ENCODE measurements at places on chromosomes 12 and 14.
A peak's percentile ranks its signal among the peaks of the same experiment; 100 is the strongest.

GRCh38 chr12:53995378-53996239, 4.4 kb upstream of the HOXC9 start:
- DNase-seq = no peak

DNA sequence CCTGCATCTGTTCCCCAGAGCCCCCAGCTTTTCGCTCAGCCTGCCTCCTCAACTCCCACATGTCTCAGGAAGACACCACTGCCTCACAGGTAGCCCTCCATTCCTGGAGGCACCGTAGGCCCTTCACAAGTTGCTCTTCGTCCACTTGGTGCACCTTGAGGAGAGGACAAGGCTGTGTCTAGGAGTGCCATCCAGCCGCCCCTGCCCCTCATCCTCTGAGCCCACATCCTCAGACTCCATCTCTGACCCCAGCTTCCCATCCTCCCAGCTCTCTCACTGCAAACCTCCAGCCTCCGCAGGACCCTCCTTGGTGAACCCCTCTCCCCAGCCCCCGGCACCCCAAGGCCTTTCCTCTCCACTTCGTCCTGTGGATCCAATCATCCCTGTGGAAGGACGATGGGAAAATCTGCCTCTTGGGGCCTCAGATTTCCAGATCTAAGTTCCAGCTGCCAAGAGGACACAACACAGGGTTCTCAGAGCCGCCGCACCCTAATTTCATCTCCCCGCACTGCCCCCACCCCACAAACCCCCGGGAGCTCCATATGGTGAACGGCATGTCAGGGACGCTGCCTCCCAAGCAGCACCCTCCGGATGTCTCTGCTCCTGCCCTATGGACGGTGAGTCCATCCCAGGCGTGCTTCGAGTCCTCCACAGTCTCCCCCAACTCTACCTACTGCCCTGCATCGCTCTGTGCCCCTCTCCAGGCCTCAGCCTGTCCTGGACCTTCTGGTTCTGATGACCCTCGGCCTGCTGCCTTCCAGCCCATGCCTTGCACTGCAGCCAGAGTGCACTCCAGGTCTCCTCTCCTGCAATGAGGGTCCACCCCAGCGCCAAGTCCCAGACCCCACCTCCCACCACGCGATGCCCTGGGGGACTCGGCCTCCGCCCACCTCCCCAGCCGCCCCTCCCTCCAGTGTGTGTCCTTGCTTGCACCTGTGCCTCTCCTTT, 314.1 kb upstream of the DIO3 start:
- DNase-seq = no peak

- no peak for DNase-seq
Measured at GRCh38 chr12:131946757-131947156, 3.0 kb upstream of the EP400 start.

DNA sequence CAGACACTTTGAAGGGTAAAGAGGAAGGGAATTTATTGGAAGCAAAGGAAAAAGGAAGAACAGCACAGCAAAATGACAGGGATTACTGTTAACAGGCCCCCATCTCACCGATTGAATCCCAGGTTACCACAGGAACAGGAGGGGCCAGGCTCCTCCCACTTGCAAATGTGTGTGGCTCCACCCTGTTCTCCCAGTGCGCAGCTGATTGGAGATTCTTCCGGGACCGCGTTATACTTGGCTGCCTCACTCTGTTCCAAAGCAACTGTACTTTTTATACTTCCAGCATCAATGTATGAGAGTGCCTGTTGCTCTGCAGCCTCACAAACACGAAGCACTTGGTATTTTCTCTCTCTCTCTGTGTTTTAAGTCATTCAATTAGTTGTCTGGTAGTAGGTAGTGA, 273.6 kb upstream of the MDGA2 start:
- DNase-seq = no peak

DNA sequence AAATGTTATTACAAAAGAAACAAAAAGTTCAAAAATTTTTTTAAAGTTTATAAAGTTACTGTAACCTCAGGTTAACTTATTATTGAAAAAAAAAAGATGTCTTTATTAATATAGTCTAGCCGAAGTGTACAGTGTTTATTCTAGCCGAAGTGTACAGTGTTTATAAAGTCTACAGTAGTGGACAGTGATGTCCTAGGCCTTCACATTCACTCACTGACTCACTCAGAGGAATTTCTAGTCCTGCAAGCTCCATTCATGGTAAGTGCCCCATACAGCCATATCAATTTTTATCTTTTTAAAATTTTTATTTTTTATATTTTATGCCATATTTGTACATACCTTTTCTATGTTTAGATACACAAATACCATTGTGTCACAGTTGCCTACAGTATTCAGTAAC, 10.4 kb downstream of the ATG2B start:
- DNase-seq = no peak

- DNase-seq = no peak
Measured at GRCh38 chr12:86838711-86839110, 582.5 kb upstream of the MGAT4C start.

DNA sequence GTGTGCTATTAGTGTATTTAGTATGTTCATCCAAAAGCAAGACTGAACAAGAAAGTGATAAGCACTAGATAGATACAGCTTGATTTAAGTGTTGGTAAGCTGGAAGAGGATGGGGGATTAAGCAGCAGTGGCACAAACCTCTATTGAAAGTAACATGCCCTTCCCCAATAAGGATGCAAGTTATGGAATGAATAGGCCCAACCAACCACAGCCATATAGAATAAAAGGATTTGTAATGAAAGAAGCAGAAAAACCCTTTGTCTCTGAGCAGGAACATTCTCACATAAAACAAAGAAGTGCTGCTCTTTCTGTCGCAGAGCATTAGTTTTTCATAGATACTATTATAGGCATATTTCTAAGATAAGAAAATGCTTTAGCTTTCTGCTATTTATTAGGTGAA, 310.7 kb downstream of the IPO8 start:
- no peak for DNase-seq

GRCh38 chr12:70402597-70402996, 36.5 kb downstream of the KCNMB4 start:
- DNase-seq = no peak

- DNase-seq = no peak
Measured at GRCh38 chr14:56760164-56760914, 49.9 kb downstream of the OTX2 start.

GRCh38 chr14:49438256-49438770, 147.9 kb downstream of the RPS29 start:
- no peak for DNase-seq

DNA sequence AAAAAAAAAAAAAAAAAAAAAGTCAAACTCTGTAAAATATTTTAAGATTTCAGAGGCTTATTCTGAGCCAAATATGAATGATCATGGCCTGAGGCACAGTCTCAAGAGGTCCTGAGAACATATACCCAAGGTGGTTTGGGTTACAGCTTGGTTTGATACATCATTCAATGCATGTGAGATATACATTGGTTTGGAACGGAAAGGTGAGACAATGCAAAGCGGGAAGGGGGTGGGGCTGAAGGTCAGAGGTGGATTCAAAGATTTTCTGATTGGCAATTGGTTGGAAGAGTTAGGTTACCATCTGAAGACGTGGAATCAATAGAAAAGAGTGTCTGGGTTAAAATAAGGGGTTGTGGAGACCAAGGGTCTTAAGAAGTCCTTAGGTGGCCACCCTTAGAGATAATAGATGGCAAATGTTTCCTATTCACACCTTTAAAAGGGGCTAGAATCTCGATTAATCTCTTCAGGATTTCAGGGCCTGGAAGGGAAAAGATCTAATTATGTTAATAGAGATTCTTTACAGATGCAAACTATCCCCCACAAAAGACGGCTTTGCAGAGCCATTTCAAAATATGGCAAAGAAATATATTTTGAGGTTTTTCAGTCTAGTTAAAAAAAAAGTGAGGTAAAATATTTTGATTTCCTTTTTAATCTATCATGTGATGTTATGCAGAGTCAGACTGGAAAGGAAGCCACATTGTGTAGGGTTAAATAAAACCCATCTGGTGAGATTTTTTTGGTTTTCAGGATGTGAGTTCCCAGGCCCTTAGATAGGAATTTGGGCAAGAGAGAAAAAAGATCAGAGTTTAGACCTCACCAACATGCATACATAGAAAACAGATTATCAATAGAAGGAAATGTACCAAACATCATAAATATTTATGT, 173.8 kb upstream of the CNOT2 start:
- DNase-seq = no peak

GRCh38 chr12:48688836-48689235, 6.8 kb upstream of the KANSL2 start:
- DNase-seq = no peak

DNA sequence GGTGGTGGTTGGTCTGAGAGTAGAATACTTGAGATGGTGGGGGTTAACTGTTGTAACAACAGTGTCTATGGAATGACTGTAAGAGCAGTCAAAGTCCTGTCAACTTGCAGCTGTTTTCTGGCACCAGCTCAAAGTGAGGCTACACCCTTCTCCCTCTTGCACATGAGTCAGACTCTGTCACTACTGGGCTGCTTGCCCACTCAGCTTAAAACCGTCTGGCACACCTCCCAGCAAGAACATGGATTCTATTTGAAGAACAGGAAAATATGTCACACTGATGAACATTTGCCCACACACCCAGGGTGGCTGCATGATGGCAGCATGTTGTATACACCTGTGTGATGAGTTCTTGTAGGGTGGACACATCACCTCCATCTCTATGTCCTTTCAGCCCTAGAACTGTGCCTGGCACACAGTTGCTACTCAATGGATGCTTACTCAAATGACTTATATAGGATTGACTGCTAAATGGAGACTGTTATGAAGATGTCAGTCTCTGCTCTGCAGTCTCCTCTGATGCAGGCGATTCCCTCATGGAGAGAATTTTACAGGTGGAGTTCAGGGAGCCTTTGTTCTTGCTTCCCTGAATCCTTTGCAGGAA, 19.3 kb upstream of the SERPINA6 start:
- DNase-seq = no peak

GRCh38 chr14:50260072-50260471, 28.7 kb upstream of the SOS2 start:
- DNase-seq = no peak

- DNase-seq = no peak
Measured at GRCh38 chr12:13627536-13627935, 353.9 kb downstream of the GRIN2B start.

GRCh38 chr14:24145690-24146452, 539 bp downstream of the PSME2 start:
- DNase-seq = no peak

- no peak for DNase-seq
Measured at GRCh38 chr12:19369691-19370148, 69.6 kb upstream of the AEBP2 start.

GRCh38 chr12:130286041-130286440, 51.6 kb upstream of the PIWIL1 start:
- no peak for DNase-seq

DNA sequence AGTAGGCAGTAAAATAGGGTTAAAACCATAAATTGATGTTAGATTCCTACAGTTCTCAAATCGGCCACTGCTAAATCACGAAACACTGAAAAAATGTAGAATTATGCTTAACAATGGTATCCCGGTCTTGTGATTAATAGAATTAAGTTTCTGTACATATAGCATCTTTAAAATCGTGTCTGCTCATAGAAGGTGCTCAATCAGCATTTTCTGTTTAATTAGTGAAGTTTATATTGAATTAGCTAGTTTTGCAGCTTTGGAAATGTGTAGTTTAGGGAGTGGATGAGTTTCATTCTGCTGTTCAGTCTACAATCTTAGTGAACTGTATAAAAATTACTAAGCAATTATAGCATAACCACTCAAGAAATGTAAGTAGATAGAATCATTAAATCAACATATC, 1075.8 kb upstream of the FLRT2 start:
- no peak for DNase-seq

DNA sequence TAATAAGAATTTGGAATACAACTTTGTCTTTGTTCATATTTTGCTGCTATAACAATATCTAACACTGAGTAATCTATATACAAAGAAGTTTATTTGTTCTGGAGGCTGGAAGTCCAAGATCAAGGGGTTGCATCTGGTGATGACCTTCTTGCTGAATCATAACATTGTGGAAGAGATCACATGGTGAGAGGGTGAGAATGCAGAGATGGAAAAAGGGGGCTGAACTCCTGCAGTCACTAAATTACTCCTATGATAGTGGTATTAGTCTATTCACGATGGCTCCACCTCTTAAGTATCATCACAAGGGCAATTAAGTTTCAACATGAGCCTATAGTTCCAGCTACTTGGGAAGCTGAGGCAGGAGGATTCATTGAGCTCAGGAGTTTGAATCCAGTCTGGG, 4.5 kb upstream of the AKAP6 start:
- DNase-seq = no peak

DNA sequence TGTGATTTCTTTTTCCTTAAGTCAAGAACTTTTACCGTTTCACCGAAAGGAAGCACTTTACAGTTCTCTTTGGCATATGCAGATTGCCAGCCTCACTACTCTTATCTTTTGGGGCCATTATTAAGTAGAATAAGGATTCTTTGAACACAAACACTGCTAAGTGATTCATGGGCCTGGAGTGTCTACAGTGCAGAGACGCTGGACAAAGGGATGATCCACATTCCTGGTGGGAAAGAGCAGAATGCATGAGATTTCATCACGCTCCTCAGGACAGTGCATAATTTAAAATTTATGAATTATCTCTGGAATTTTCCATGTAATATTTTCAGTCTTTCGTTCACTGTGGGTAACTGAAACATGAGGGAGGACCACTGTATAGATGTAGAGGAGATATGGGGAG, 90.2 kb downstream of the TTLL5 start:
- no peak for DNase-seq

DNA sequence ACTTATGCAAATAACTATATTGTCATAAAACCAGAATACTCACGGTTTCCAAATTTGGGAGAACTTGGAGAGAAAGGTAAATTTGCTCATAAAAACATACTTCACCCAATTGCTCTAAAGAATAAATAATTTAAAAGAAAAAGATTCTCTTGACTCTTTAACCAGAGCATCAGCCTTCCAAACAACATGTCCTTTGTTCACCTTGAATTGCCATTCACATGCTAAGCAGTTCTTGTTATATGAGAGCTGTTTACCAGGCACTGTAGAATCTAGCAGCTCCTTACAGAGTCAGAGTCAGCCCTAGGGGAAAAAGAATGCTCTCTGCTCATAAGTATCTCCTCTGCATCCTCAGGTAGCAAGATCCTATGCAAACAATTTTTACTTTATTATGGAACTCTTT, 10.2 kb downstream of the SLCO1A2 start:
- DNase-seq = peak; percentile 61

- DNase-seq = no peak
Measured at GRCh38 chr14:101195309-101195901, 291.9 kb upstream of the RTL1 start.

GRCh38 chr14:65098586-65098985, 3.7 kb downstream of the MAX start:
- no peak for DNase-seq

GRCh38 chr14:62097824-62098223, 335.6 kb downstream of the SNAPC1 start:
- DNase-seq = no peak

Measured in iPS DF 19.7 (cell line).